SK-N-SH (cell line): ENCODE measurements at places on chromosomes 3 and 15. TPM values are rescaled to one million over a fixed set of nuclear protein-coding genes. Genes with fewer than 3 reads are reported as not detected.
A peak's percentile ranks its signal among the peaks of the same experiment; 100 is the strongest.

The SNX33 gene
- 7.7 and 8.5 TPM in 2 replicates for polyA plus RNA-seq

The RBP2 gene
- polyA plus RNA-seq = not detected in 2 replicates

The CATSPER2 gene
- polyA plus RNA-seq = 0.62 and 0.96 TPM in 2 replicates

DNA sequence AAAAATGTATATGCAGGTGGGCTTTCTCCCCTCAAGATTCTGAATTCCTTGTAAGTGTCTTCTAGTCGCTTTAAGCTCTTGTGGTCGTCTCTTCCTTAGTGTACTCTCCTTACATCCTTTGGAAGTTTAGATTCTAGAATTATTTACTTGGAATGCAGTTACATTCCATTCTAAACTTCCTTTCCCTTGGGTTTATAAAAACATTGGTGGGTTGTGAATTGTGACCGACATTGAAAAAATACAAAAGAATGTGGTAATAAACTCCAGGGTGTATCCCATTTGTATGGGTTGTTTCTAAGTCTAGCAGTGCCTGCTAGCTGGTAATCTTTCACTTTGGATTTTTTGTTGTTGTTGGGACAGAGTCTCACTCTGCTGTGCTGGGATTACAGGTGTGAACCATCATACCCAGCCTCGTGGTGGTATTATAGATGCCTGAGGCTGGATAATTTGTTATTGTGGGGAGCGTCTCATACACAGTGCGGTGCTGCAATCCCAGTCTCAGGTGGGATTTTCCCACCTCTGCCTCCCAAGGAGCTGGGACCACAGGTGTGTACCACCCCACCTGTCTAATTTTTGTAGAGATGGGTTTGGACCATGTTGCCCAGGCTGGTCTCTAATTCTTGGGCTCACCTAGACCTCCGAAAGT, 9.1 kb downstream of the CHD2 start:
- H3K27me3 ChIP-seq = no peaks in the 10 kb centered on the region
- H3K4me1 ChIP-seq = peaks cover 43% of the 10 kb centered on the region
- H3K27ac ChIP-seq = peak overlapping the region; percentile 20
- peaks cover 7% of the 10 kb centered on the region; the same call in 1 of the 2 replicates for H3K36me3 ChIP-seq

DNA sequence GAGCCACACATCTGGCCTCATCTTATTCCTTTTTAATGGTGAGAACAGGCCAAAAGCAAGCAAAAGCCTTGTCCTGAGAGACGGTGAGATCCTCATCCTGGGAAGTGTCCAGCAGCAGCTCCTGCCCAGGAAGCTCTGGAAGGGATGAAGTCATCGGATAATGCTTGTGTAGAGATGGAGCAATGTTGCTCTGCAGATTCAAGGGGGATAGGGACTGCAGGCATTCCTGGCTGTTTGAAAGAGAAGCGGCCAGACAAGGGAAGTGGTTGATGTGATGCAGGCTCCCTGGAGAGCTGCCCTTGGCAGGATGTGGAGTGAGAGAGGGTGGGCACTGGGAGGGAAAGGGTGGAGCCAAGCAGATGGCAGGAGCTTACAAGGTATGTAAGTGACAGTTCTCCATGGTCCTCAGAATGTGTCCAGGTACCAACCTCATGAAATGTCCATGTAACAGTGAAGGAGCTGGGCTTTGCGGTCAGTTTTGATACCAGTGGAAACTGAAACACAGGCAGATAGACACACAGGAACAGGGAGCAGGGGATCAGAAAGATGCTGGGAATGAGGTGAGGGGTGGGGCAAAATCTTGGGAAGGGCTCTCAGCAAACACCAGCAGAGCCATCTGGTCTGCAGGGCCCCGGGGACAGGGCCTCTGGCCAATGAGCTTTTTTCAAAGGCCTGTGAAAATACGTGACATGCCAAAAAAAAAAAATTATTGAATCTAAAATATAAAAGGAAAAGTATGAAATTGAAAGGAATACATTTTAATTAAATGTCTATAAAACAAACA, 32.2 kb upstream of the LACTB start:
- H3K36me3 ChIP-seq = no peaks in the 10 kb centered on the region
- H3K27me3 ChIP-seq = no peaks in the 10 kb centered on the region
- DNase-seq = peak; percentile 82
- H3K4me3 ChIP-seq = no peak overlapping the region
- H3K27ac ChIP-seq = peak overlapping the region; percentile 100
